ENCODE measurements at places on chromosomes 11 and 22. TPM values are rescaled to one million over a fixed set of nuclear protein-coding genes. Genes with fewer than 3 reads are reported as not detected.

P2RY6 gene
- not detected for total RNA-seq

GAB4 gene
- total RNA-seq = not detected

CD3E gene
- 535 TPM for total RNA-seq

CARNS1 gene
- 1.3 TPM for total RNA-seq

LAYN gene
- total RNA-seq = 5.6 TPM

MRPL16 gene
- 102 TPM for total RNA-seq

EP300 gene
- total RNA-seq = 61.9 TPM

Data from activated CD8-positive, alpha-beta memory T cell treated with anti-CD3 and anti-CD28 coated beads, Interleukin-2, amount 10 ng/mL, durations not matched to agents 7 days and 5 days (primary cell).